ENCODE measurements at places on chromosomes 5 and 9.

DNA sequence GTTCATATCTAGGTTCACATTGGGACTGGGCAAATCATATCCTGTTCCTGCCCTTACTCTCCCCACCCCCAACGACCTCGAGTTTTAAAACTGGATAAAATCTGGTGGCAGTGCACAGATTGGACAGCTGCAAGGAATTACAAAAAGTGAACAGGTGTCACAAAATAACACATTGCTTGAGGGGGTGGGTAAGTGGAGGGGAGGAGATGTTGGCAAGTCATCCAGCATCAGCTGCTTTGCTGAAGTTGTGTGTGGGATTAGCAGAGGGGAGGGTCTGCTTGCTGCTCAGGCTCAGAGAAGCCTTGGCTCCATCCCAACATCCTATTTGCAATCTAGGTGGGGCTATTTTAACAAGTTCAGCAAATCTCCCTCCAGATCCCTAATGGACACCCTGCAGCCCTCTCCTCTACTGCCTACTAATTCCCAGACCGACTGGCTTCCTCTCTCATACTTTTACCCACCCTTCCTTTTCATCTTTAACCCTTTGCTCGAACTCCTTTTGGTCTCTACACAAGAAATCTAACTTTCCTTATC, 39.8 kb upstream of the SLC24A2 start:
- no peak for DNase-seq

GRCh38 chr5:176527246-176528222, 9.7 kb downstream of the RNF44 start:
- no peak for DNase-seq

DNA sequence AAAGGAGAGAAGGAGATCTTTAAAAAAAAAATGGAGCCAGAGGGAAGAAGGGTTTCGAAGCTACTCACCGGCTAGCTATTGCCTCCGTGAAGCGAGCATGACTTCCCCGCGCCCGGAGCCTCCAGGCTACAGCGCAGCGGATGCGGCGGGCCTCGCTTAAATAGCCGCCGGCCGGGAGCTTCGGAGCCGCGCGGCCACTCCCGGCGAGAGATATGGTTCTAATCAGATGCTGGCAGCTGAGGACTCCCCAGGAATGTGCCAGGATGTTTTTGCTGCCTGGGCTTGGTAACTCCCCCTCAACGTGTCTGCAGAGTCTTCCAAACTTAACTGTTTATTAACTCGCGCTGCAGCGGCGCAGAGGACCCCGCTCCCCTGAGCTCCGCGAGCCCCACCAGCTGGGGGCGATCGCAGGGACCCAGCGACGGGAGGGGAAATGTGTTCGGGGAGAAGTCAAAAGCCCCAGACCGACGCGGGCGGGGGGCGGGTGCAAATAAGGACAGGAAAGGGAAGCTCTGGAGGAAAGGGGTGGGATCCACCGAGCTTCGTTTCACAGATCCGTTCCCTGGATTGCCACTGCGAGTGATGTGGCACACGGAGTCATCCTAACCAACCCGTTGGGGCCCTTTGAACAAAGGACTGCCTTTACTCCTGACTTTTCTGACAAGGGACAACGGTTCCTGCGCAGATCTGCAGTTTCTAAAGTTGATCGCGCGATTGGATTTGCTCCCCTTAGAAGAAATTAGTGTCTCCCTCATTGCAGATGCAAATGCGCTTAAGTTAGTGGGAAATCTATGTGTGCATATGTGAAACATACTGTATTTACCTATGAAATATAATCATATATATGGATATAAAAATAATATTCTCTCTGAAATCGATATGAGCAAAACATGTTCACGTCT, at the start of gene DAB2:
DAB2 (minus strand) TSS at position 245 of the 902 bp plus-strand sequence. CDS start 30,660 bp downstream, outside the sequence.
- peak; percentile 66 for DNase-seq

GRCh38 chr5:601771-602465, 10.2 kb upstream of the CEP72 start:
- no peak for DNase-seq

DNA sequence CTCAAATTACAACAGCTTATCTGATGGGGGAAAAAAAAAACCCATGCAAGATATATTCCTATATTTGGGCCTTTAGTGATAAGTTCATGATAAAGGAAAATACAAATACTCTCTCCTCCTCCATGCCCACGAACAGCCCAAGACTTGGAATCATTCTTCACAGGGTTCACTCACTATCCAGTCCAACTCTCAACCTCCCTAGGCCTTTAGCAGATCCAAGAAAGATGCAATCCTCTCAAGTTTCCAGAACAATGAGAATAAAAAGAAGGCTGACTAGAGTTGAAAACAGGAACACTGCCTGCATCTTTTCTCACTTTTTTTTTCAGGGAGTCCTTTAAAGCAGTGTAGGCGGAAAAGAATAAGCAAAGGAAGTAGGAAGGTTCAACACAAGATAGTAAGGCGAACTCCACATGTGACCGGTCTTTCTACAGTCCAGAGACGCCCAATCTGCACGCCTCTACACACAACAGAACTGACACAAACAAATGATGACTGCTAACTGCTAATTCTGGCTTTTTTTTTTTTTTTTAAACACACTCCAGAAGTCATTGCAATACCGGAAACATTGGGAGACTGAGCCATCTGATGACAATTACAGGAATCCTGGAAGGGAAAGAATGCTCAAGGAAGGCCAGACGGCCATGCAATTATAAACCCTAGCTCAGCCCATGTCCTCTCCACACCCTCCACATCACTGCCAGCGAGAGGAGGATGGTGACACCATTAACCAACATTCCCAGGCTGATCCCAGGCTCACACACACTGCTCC, 75.4 kb downstream of the BNC2 start:
- no peak for DNase-seq

Data from globus pallidus (tissue), 1 donor.